ENCODE measurements at places on chromosomes 16 and 17. TPM values are rescaled to one million over a fixed set of nuclear protein-coding genes. Genes with fewer than 3 reads are reported as not detected.

DNA sequence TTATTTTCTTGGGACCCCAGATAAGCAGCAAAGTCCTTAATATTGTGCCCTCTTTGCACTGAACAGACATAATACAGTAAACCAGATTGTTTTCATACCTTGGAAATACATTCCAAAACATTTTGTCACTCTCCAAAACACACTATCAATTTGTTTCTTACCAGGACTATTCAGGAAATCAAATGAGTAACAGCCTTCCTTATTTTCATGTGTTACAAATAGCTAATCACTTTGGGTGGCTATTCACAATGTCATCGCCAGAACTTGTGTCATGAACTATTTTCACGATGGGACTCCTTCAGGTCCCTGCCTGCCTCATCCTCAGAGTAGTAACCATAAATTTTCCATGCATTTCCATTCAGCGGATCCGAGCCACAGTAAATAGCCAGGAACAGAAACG, 104.5 kb downstream of the MAP2K6 start:
- no peak for DNase-seq
- no peaks in the 10 kb centered on the region for H3K27me3 ChIP-seq
- H3K36me3 ChIP-seq: peaks cover 27% of the 10 kb centered on the region
- H3K27ac ChIP-seq: no peak overlapping the region

DNA sequence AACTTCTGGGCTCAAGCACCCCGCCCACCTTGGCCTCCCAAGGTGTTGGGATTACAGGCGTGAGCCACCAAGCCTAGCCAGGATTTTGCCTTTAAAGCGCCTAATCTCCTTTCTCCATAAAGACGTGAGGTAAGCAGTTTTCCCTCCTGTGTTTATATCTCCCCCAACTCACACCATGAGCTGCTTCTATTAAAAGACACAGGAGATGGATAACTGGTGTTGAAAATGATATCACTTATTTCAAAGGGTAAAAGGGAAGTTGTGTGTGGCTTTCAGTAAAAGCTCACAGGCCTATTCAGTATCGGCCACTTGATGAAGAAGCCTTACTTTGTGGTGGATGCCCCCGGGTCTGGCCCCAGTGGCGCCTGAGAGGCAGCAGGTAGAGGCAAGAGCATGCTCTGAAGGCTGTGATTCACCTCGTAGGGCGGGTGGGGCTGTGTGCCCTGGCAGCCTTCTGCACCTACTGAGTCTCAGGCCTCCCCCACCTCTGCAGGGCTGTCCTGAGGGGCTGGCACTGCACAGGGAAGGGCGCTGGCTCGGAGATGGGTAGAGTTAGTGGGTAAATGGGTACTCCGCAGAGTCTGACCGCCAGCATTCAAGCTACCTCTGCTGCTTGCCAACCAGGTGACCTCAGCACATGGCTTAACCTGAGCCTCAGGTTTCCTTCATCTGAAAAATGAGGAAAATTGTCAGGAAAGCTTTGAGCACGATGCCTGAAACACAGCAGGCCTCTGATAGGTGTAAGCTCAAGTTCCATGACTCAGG, 146.8 kb downstream of the CLEC16A start:
- DNase-seq: no peak
- H3K4me1 ChIP-seq: peaks cover 13% of the 10 kb centered on the region
- H3K27ac ChIP-seq: no peak overlapping the region
- H3K36me3 ChIP-seq: no peaks in the 10 kb centered on the region
- no peak overlapping the region for H3K4me3 ChIP-seq

DNA sequence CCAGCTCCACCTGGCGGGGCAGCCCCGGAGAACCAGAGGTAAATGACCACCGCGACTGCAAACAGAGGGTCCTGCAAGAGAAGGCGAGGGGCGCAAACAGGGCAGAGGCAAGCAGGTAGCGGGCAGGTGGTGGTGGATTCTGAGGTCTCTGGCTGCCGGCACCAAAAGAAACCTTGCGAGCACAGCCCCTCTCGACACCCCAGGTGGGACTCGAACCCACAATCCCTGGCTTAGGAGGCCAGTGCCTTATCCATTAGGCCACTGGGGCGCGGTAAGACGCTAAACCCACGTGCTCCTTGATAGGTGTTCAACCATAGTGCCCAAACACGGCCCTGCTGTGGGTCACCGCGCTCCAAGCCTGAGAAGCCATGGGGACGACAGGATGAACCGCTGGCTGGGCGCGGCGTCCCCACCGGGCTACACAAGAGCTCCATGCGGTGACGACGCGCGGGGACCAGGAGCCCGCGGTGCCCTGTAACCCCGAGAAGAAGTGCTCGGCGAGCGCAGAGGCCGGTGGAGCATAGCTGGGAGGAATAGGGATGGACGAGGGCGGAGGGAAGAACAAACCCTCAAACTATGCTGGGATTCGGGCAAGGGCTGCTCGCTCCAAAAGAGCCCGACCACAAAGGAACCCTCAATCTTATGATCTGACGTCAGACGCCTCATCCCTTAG, 12.4 kb downstream of the ATP5PD start:
- H3K4me3 ChIP-seq: peak overlapping the region; percentile 94
- peak; percentile 94 for DNase-seq
- no peaks in the 10 kb centered on the region for H3K36me3 ChIP-seq
- H3K4me1 ChIP-seq: no peaks in the 10 kb centered on the region
- no peaks in the 10 kb centered on the region for H3K27me3 ChIP-seq

DNA sequence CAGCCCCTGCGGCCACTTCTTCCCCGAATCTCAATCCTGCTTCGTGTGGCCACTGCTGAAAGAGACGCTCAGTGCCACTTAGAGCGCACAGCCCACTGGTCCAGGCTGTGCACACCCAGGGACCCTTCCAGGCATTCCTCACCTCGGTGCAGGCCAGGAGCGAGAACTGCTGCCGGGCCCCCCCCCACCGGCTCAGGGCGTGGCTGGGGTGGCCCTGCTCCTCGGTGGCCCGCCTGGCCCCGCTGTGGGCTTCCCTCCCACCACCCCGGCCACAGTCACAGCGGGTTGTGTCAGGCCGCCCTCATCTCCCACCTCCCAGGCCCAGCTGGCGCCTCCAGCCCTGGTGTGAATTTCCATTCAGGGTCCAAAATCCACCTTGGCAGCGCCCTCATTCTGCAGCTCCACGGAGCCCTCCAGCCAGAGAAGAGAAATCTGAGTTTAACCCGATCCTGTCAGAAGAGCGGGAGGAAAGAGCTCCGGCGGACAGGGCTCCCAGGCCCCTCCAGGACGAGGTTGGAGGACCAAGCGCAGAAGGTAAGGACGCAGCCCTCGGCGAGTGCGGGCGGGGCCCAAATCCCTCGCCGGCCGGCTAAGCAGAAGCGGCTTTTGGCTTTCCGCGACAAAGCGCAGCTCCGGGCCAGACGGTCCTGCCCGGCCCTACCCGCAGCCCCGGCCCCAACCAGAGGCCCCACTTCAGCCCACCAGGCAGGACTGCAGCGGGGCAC, 12.0 kb downstream of the TBC1D16 start:
- no peaks in the 10 kb centered on the region for H3K27me3 ChIP-seq
- H3K4me1 ChIP-seq: peaks cover 5% of the 10 kb centered on the region
- H3K4me3 ChIP-seq: no peak overlapping the region

GRCh38 chr17:31099016-31099415, 4.2 kb downstream of the NF1 start:
- no peak overlapping the region for H3K27ac ChIP-seq
- DNase-seq: no peak
- H3K36me3 ChIP-seq: no peaks in the 10 kb centered on the region
- H3K4me3 ChIP-seq: no peak overlapping the region

PIRT gene
- total RNA-seq: not detected

Data from neural progenitor cell (in vitro differentiated cells).